Activated T-cell treated with anti-CD3 and anti-CD28 coated beads, Interleukin-2, amount 50 U/mL, for 72 hours (primary cell): ENCODE measurements at places on chromosomes 2 and 18. TPM values are rescaled to one million over a fixed set of nuclear protein-coding genes. Genes with fewer than 3 reads are reported as not detected.

DNA sequence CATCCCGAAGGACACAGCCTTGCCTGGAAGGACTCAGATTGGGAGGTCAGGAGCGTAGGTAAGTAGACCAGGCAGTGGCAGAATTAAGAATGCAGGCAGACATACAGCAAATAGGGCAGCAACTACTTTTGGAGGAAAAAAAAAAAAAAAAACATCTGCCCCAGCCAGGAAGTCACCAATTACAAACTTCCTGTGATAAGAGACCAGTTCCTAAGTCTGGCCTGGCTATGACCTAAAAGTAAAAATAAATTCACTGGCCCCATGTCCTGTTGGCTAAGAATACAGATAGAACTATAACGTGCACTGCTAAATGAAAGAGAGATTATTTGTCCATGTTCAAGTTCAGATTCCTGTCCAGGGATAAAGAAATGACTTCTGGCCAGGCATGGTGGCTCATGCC, 45.2 kb upstream of the NOSTRIN start:
- H3K27me3 ChIP-seq: no peaks in the 10 kb centered on the region
- H3K4me3 ChIP-seq: no peak overlapping the region
- DNase-seq: no peak
- peaks cover 2% of the 10 kb centered on the region for H3K36me3 ChIP-seq
- peak overlapping the region; percentile 15 for H3K27ac ChIP-seq

DNA sequence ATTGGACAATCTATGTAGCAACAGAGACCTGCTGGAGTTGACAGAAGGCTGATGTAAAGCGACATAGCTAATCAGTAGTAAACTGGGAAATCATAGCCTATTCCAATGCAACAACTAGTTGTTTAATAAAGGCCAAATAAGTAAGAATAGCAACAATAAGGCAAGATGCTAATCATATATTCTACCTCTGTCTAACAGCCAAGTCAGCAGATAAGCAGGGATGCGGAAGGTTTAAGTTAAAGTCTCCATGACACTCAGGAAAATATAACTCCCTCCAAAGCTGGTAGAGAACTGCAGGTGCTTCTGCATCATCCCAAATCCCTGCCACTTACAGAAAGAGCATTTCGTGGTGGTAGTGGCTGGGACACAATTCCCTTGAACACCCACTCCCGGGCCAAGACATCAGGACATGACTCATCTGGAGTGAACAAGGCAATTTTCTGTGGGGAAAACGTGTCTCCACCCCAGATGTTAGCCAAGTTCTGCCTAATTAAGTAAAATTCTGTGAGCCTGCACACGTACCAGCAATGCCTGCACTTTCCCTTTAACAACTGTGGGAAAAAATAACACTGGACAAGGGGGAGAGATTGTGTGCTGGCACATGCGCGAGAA, 413.6 kb upstream of the ID2 start:
- H3K27me3 ChIP-seq: peaks cover 15% of the 10 kb centered on the region
- no peak overlapping the region for H3K4me3 ChIP-seq
- no peak overlapping the region for H3K27ac ChIP-seq
- DNase-seq: no peak

Gene GALNT3
- total RNA-seq: 13.1 TPM

- peak; percentile 66 for DNase-seq
- H3K4me1 ChIP-seq: peaks cover 1% of the 10 kb centered on the region
- H3K4me3 ChIP-seq: peak overlapping the region; percentile 37
- no peak overlapping the region for H3K27ac ChIP-seq
These were observed 176.0 kb downstream of the SMAD2 start for GRCh38 chr18:47754311-47755101.

GRCh38 chr2:189657867-189658266, 3.4 kb upstream of the ASNSD1 start:
- peak; percentile 62 for DNase-seq
- no peaks in the 10 kb centered on the region for H3K27me3 ChIP-seq
- H3K4me3 ChIP-seq: peak overlapping the region; percentile 53
- peak overlapping the region; percentile 3 for H3K27ac ChIP-seq

Gene WDR54
- total RNA-seq: 67.9 TPM

Gene ZBTB7C
- total RNA-seq: not detected
